ENCODE measurements at places on chromosomes 2 and 18.

DNA sequence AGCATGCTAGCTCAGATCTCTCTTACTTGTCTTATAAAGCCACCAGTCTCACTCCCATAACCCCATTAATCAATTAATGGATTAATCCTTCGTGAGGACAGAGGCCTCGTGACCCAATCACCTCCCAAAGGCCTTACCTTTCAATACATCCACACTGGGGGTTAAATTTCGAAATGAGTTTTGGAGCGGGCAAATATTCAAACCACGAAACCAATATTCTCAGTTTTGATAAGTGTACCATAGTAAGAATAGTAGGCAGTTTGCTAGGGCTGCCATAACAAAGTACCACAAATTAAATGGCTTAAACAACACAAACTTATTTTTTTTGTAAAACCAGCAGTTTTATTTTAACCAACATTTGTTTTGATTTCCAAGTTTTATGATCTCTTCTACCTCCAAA, 15.2 kb downstream of the HIBCH start:
- no peak for DNase-seq

DNA sequence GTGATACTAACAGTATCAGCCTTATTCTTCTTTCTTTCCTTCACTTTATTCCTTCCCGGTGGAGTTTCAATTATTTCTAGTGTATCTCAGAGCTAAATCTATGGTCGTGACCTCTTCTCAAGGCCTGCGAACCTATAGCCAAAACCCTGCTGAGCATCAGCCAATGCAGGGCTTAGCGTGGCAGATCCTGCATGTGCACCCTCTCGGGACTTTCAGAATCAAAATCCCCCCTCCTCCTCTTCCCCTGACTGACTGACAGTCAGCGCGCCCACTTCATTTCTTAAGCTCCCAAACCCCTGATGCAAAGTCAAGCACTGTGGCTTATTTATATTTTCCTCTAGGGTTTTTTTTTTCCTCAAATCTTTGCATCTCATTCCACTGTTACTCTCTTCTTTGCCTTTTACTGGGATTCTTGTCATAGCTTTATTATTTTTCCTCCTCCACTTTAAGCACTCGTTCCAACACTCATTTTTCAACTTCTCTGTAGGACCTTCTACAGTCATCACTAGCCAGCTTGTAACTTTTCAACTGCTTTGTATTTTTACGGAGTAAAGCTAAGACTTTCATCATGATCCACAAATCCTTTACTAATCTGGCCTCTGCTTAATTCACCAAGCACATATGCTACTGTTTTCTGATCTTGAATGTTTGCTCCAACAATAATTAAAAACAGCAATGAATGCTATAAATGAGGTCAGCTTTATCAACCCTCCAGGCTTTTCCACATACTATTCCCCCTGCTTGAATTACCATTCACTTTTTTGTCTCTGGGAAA, 896.5 kb upstream of the PIK3C3 start:
- DNase-seq = no peak

GRCh38 chr2:149899390-149899789, 311.8 kb upstream of the MMADHC start:
- DNase-seq = no peak

DNA sequence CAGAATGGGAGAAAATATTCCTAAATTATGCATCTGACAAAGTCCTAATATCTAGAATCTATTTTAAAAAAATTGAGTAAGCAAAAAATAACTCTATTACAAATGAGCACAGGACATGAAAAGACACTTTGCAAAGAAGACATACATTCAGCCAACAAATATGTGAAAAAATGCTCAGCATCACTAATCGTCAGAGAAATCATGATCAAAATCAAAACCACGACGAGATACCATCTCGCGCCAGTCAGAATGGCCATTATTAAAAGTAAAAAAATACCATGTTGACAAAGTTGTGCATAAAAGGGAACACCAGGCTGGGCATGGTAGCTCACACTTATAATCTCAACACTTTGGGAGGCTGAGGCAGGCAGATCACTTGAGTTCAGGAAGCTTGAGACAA, 63.5 kb downstream of the EVA1A start:
- no peak for DNase-seq

DNA sequence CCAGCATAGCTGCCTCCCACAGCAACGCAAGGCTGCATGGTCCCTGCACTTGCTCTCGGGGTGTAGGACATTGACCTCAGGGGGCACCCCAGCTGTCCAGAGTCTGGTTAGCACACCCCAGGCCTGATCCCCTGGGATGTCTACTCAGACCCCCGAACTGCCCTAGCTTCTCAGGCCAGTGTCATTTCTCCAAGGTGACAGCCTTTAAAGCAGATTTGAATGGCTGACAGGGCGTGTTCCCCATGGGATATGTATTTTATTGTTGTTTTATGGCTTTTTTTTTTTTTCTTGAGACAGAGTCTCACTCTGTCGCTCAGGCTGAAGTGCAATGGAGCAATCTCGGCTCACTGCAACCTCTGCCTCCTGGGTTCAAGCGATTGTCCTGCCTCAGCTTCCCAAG, 40.8 kb upstream of the PTMA start:
- DNase-seq = no peak

GRCh38 chr2:52416340-52416739, 1351.3 kb upstream of the CHAC2 start:
- DNase-seq = no peak

DNA sequence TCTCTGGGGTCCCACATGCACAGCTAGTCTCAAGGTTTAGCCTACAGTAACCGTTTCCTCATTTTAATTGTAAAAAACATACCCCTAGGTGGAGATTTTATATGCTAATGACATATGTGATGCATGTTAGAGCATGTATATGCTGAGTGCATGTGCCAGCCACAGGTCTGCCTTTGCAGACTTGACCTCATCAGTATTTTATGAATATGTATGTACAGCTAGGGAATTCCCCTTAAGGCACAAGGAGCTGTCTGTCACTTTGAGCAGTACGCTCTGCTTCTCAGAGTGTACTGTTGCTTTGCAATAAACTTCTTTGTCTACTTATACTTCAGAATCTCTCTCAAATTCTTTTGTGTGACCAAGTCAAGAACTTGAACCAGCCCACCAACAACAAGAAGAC, 131.2 kb upstream of the ERBB4 start:
- no peak for DNase-seq

- DNase-seq = no peak
Observed at GRCh38 chr18:12491611-12492435, 84.1 kb downstream of the PRELID3A start.

- no peak for DNase-seq
Observed at GRCh38 chr18:22539051-22539765, 121.5 kb upstream of the CTAGE1 start.

DNA sequence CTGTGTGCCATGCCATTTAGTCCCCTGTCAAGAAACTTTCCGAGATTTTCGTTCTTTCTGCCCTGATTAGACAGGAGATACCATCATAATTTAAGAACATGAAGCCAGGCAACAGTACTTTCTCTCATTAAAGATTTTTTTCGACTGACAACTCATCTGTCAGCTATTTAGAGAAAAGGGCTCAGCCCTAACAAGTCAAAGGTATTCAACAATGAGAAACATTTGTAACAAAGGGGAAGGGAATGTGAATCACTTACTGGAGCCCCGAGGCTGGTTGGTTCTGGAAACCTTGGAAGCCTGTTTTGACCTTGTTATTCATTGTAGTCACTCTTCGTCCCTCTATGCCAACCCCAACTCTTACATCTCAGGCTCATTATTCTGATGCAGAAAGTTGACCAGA, 199.4 kb downstream of the SPP2 start:
- DNase-seq = no peak

GRCh38 chr2:24970483-24971285, 1.1 kb downstream of the DNAJC27 start:
- no peak for DNase-seq

DNA sequence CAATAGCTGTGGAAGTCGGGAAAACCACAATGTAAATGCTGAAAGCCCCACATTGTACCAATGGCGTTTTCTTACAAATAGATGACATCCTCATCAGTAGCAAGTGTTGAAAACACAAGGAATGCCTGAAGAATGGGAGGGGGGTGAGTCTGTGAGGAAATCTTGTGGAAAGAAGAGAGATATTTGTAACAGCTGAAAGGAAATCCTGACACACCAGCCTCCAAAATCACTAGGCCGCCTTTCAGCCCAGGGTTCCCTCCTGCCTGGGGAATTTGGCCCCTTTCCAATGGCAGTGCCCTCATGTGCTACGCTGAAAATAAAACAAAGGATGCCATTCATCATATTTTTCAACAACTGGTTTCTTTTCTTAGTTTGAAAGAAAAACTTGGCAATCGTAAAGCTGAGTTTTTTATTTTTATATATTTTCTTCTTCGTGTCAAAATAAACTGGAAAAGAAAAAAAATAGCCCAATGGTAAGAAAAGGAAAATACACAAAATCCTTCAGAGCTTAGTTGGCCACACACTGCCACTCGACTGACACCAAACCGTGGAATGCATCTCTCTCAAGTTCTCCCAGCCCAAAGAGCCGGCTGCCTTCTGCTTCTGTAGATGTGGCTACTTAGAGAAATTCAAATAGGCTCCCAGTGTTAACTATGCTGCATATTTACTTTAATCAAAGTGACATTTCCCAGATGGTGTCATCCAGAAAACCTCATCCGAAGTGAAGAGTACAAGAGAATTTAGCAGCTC, 52.0 kb downstream of the FTCDNL1 start:
- no peak for DNase-seq

DNA sequence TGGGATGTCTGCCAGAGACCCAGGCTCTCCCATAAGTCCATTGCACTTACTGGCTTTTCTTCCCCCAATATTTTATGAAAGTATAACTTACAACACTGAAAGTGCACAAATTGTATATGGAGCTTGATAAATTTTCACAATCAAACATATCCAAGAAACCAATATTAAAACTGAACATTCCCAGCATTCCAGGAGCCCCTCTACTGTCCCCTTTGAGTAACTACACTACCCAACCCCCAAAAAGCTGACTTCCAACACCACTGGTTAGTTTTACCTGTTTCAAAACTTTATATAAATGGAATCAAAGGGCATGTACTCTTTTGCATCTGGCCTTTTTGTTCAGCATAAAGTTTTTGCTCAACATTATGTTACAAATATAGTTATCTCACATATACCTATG, 35.2 kb upstream of the PKDCC start:
- no peak for DNase-seq

GRCh38 chr2:27078267-27079194, at the start of gene EMILIN1:
Gene EMILIN1 (plus strand): TSS chr2:27078615. CDS start chr2:27079066, 451 bp downstream.
- no peak for DNase-seq

DNA sequence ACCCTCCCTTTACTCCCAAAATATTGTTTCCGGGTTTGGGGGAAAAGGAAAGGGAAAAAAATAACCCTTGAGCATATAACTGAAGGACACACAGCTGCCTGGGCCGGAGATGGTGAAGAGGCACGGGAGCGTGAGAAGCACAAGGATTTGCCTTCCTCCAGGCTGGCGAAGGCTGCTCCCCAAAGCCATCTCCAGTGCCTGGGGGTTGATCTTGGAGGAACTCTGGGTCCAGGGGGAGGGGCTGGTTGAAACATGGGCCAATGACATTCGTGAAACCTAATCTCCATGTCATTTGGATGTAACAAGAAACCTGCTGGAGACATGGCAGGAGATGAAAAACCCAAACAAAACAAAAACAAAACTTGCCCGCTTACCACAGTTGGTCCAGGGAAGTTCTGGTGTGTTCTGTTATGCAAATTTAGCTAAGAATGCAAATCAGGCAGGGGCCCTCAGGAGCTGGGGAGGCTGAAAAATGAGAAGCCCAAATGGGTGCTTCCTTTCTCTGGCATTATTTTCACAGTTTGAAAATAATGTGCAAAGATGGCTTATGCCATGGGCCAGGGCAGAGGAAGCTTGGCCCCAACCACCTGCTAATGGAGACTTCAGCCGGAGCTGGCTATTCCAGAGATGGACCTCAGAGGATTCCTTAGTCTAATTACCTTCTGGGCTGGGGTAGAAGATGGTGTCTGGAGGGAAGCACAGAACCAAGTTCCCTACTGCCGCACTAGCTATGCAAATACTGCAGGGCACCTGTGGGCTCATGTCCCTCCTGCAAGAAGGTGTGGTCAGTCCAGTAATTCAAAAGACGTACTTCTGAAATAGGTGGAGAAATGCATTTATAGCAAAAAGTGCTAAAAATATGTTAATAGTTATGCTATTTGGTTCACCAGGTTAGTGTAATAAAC, 180.9 kb downstream of the BCL2 start:
- no peak for DNase-seq

- no peak for DNase-seq
Observed at GRCh38 chr2:241161646-241162281, 11.5 kb downstream of the PPP1R7 start.

DNA sequence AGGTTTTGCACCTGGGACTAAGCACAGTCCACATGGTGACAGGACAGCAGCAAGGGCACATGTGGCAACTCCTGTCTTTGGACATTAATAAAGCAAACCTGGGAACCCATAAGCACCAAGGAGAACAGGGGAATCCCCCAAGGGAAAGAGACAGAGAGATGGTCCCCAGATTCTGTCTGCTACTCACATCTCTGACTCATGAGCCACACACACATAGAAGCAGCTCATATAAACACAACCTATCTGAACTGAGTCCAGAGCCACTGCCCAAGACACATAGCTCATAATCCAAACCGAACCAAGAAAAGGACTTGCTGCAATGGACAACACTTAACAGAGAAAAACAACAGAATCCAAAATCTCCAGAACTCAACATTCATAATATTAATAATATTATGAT, 82.5 kb downstream of the OSBPL1A start:
- DNase-seq = no peak

- DNase-seq = no peak
Observed at GRCh38 chr2:240632306-240632721, 7.0 kb downstream of the GPR35 start.

- DNase-seq = no peak
Observed at GRCh38 chr2:189654641-189655040, 6.6 kb upstream of the ASNSD1 start.

DNA sequence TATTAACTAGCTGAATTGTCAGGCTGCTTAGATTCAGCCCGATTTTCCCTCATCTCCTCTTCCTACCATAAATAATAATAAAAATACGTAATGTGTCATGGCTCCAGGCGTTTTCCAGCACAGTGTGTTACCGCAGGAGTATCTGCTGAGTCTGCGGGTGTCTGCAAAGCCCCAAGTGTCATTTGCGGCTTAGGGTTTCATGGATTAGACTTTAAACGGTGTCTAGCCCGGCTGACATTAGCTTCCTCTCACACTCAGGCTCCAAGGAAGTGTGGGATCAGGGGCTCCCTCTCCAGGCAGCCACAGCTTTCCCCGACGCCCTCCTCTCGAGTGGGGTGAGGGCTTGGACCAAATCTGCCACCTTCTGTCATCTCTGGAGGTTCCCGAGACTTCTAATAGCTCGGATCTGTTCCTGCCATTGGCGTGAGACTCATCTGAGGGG, 14.1 kb upstream of the HOXD1 start:
- no peak for DNase-seq

DNA sequence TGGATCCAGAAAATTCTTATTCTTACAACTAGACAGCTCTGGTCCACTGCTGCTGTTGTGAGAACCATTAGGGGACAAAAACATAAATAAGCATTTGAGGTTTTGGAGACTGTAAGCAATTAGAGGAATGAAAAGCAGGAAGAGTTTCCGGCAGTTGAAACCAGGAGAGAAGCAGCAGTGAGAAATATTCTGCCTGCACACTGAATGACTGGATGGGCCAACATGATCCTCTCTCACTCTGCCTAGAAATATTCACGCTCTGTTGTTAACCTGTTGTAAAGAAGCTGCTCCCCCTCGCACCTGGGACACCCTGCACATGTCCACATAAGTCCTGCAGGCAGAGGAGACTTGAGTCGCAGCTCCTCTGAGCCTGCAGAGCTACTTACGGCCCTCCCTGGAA, 60.4 kb upstream of the RNF152 start:
- no peak for DNase-seq

All from stimulated activated CD8-positive, alpha-beta memory T cell treated with anti-CD3 and anti-CD28 coated beads, Interleukin-15, amount 100 ng/mL, for 48 hours (primary cell).